ENCODE measurements at places on chromosomes 2 and 18.

DNA sequence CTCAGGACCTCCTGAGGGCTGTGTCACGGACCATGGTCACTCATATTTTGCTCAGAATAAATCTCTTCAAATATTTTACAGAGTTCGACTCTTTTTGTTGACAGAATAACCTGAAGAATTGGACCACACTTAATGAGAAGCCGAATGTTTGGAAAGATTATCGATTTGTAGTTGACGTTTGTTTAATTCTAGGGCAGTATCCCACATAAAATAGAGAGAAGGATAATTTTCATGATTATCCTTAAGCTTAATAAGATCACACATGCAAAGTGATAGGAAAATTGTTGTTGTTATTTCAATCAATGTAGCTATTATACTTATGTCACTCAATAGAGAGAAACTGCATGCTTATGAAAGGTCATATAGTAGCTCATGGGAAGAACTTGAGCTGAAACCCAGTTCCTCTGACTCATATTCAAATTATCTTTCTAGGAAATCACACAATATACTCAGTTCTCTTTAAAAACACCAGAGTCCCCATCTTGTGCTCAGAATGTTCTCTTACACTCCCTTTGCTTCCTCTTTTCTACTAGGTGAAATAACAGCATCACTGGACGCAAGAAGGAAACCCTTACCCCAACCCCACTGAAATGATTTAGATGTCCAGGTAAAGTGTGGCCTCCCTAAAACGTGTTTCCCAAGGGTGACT is 982.1 kb downstream of the TSN start:
- no peak for DNase-seq

- DNase-seq: peak; percentile 17
Measured at GRCh38 chr2:168703926-168704325, 98.5 kb upstream of the NOSTRIN start.

DNA sequence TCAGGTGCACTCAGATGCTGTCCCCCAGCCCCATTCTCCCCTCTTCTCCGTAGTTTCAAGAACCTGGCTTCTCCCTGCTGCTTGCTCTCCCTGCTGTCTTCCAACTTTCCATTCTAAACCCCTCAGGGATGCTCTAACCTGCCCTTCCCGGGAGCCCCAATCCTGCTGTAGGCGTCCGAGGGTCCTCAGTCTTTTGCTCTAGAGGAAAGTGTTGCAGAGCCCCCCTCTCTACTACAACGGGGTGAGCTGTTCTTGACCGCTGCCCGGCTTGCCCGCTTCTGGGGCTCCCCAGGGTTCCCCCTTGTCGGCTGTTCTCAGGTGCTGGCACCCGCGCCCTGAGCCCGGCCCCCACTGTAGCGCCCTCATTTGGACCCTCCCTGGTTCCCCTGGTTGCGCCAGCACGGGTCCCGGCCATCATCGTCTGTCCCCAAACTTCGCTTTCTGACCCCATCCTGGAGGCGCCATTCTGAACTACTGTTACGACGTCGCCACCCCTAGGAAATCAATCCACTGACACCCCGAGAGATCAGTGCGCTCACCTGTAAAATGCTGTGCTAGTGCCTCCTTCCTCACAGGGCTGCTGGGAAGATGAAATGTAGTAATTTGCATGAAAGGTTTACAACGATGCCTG is 31.9 kb upstream of the REG3G start:
- DNase-seq: no peak

GRCh38 chr2:129866391-129866790 is 113.1 kb upstream of the RAB6C start:
- no peak for DNase-seq

DNA sequence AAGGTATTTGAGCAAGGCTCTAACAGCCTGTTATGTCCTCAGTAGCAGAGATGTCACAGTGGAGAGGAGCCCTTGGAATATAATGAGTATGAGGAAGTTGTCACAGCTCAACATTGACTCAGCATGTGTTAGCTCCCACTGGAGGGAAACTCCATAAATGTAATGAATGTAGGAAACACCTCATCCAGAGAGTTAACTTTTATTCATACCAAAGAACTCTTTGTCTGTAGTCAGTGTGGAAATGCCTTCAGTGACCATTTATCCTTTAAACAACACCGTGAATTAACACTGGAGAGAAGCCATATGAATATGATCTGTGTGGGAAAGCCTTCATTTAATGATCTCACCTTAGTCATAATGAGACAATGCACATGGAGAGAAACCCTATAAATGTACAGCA is 59.7 kb downstream of the CYP1B1 start:
- no peak for DNase-seq

DNA sequence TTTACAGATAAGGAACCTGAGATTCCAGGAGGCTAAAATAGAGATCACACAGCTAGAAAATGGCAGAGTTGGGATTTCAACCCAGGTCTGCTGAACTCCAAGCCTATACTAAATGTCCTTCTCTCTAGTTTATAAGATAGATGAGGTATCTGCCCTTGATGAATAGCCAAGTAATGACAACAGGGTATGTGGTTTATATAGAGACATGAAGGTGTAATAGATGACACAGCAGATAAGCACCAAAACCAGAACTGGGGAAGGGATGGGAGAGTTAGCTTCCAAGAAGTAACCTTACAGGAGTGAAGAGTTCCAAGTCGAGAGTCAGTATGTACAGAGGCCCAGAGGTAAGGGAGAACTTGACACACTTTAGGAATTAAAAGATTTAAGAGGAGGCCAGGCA is 104.7 kb upstream of the UBXN4 start:
- no peak for DNase-seq

DNA sequence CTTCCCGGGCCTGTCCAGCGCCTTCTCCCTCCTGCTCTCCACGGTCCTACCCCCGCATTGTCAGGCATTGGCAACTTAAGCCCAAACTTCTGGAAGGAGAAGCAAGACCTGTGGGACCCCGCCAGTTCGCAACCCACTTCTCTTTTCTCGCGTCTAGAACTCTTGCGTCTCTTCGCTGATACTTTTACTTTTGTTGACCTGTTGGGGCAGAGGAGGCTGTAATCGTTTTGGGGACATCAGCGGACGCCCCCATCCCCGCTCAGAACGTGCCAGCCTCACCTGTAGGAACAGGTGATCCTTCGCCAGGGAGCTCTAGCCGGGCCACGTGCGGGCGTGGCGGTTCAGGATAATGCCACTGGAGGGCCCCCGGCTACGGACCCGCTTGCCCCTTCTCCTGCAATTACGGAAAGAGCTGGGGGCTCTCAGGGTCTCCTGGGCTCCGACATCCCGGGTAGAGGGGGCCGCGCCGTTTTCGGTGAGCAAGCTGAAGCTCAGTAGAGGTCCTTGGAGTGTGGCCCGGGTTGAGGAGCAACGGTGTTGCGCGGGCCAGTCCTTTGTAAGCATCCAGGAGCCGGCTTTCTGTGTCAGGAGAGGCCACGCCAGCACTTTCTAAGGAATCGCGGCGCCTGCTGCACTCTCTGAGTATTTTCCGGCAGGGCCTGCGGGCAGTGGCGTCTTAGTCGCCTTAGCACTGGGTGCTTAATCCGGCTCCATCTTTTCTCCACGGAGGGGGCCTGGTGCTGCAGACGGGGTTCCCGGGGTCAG is 1.6 kb downstream of the MTCL1 start:
- no peak for DNase-seq

DNA sequence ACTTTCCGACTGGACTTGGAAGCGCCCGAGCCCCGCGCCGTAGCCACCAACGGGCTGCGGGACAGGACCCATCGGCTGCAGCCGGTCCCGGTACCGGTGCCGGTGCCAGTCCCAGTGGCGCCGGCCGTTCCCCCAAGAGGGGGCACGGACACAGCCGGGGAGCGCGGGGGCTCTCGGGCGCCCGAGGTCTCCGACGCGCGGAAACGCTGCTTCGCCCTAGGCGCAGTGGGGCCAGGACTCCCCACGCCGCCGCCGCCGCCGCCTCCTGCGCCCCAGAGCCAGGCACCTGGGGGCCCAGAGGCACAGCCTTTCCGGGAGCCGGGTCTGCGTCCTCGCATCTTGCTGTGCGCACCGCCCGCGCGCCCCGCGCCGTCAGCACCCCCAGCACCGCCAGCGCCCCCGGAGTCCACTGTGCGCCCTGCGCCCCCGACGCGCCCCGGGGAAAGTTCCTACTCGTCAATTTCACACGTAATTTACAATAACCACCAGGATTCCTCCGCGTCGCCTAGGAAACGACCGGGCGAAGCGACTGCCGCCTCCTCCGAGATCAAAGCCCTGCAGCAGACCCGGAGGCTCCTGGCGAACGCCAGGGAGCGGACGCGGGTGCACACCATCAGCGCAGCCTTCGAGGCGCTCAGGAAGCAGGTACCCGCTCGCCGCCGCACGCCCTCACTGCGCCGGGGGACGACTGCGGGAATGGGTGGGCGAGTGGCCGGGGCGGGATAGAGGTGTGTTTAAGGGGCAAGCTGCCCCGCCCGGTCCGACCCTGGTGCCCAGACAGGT is 713 bp downstream of the ATOH8 start:
- DNase-seq: no peak

- DNase-seq: no peak
Measured at GRCh38 chr2:22867973-22868372, 517.0 kb upstream of the KLHL29 start.

DNA sequence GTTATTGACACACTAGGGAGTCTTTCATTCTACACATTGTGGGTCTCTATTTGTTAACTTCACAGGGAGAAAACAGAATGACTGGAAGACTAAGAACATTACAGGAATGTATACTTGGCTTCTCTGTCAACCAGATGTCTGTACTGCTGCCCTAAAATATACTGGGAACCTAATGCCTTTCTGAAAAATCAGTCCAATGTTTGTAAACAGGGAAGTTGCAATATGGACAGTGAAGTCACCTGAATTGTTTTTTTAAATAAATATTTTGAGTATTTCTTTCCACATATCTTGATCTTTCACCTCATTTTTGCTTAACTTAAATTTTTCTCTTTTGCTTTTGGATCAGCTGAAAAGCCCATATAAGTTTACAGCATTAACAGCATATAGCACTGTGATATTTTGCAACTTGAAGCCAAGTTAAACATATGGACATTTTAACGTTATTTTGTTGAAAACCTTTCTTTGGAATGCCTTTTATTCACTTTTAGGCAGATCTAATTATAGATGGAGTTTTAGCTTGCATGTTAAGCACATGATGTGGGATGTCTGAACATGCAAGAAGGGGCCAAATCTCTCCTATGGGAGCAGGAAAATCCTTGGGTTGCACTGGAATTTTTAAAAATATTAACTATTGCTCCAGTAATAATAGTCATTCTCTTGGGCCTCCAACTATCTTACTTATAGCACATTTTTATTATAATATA is 137.7 kb upstream of the TWIST2 start:
- no peak for DNase-seq
